ENCODE measurements at places on chromosomes 1 and 21. TPM values are rescaled to one million over a fixed set of nuclear protein-coding genes. Genes with fewer than 3 reads are reported as not detected.

DENND2C gene
- total RNA-seq = 2.6 TPM

RASSF5 gene
- total RNA-seq = 5.3 TPM

DNA sequence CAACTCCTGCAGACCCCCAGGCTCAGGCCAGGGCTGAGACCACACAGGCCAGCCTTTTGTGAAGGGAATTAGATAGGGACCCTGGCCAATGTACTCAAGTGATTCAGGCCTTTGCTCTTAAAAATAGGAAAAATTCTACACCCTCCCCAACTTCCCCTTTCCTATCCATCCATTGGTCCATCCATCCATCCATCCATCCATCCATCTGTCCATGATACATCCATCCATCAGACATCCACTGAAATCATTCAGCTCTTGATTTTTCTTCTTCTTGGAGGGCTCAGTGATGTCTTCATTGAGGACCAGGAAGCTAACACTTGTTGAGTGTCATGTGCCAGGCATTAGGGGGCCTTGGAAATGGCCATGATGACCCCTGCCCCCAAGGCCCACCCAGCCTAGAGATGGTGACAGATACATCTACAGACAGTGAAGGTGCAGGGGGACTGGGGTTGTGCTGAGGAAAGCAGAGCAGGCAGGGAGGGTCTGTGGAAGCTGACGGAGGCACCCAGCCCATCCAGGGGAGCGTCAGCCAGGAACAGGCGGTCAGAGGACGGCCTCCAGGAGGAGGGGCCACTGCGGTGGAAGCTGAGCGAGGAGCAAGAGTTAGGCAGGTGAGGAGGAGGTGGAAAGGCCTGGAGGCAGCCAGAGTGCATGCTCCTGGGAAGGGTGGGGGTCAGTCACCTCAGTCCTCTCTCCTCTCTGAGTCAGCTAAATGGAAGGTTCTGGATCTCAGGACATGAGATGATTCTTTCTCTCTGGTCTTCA is 81.9 kb downstream of the EPHB2 start:
- peak; percentile 15 for DNase-seq

DNA sequence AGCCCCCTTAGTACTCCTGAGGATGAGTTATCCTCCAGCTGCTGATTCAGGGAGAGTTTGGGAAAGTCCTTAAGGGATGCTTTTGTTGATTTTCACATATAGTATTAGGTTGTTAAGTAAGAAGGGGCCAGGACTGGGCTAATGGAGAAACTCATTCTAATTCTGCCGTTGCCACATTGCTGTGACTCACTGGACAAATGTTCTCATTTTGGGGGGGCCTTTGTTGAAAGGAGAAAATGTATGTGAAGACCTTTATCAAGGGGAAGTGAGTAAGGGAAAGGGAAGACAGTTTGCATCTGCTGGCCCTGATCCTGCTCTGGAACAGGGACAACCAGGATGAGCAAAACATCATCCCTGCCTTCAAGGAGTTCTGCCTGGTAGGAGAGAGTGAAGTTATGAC is 123.2 kb upstream of the FGGY start:
- no peak for DNase-seq

DNA sequence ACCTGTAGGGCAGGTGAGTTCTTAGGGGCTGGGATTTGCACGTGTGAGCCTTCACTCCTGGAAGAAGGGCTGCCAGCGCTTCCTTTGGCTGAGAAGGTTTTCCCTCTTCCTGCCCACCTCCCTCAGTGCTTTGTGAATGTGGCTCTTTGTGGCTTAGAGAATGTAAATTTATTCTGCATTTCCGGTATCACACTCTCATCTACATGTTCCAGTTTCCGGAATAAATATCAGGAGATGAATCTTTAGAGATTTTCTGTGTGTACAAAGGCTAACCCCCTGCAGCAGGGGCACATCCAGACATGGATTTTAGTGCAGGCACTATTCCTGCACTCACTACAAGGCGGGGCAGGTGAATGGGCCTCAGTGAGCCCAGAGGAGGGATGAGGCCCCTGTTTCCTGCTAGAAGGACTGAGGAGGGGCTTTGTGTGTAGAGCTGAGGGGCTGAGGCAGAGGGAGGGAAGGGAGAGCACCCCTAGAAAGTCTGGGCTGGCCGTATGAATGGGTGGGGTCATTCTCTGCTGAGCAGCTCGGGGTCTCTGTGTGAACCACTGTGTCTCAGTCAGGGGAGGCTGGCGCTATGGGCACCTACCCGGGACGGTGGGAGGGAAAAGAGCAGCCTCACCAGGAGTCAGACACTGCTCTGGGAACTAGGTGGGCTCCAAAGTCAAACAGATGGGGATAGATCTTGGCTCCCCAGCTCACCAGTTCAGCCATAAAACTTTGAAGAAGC is 207.5 kb downstream of the MATN1 start:
- DNase-seq = no peak

FNDC10 gene
- 3.0 TPM for total RNA-seq

MX1 gene
- 11.0 TPM for total RNA-seq

DNA sequence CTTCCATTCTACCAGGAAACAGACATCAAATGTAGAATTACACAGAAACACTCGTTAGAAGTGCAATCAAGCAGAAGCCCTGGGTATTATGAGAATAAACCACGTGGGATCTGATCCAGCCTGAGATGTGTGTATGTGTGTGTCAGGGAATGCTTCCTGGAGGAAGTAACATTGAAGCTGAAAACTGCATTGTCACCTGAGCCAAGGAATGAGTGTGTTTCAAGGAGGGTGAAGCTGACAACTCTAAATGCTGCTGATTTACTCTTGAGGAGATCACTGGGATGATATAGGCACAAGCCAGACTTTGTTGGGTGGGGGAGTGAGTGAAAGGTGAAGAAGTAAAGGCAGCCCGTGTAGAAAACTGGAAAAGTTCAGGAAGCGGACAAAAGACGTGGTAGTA is 27.6 kb downstream of the FAAH start:
- no peak for DNase-seq

LUZP1 gene
- total RNA-seq = 30.4 TPM

IGSF21 gene
- 1.6 TPM for total RNA-seq

DNA sequence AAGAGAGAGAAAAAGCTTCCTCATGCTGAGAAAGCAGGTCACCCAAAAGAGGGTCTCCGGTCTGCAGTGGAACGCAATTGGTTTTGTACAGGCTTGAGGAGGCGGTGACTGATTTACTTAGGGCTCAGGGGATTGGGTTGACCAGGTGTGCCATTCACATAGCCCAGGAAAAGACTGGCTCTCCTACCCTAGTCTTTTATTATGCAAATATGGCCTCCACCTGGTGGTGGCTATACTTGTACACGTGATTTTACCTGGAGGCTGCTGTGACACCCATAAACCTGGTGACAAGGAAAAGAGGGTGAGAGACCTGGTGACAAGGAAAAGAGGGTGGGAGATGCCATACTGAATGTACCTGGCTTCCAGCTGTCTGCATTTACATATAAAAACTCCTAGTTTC is 49.9 kb downstream of the DNTTIP2 start:
- DNase-seq = no peak

DNA sequence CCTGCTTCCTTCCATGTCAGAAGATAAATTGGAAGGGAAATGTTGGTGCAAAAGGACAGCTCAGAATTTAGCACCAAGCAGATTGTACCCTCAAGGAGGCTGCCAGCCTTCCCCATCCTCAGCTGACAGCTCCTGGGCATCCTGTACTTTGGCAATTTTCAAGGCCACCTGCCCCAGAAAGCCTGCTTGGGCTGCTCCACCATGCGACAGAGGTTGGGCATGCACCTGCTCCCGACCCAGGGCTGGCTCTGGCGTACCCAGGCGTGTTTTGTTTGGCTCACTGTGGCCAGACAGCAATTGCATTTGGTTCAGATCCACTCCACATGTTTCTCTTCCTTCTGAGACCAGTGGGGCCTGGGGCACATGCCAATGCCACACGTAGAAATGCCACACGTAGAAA is 547.8 kb downstream of the NPHP4 start:
- DNase-seq = no peak

DNA sequence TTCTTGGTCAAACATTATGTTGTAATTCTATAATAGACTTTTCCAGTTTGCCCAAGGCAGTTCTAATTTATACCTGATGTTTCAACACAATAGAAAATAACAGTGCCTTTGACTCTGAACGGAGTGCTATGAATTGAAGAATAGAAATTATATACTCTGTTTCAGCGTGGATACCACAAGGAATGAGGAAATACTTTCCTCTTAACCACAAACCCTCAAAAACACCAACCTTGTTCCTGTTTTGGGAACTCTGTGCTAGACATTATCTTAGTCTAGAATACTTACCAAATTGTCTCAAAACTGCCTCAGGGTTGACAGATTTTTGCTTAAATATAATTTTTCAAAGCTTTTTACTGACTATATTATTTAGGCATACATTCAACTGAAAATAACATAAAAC is 1629.3 kb downstream of the MRPL39 start:
- DNase-seq = no peak

BMP8A gene
- 0.22 TPM for total RNA-seq

- DNase-seq = no peak
These were observed 62.3 kb upstream of the ANGPTL1 start for GRCh38 chr1:178933105-178933561.

BATF3 gene
- total RNA-seq = 1.2 TPM

DNA sequence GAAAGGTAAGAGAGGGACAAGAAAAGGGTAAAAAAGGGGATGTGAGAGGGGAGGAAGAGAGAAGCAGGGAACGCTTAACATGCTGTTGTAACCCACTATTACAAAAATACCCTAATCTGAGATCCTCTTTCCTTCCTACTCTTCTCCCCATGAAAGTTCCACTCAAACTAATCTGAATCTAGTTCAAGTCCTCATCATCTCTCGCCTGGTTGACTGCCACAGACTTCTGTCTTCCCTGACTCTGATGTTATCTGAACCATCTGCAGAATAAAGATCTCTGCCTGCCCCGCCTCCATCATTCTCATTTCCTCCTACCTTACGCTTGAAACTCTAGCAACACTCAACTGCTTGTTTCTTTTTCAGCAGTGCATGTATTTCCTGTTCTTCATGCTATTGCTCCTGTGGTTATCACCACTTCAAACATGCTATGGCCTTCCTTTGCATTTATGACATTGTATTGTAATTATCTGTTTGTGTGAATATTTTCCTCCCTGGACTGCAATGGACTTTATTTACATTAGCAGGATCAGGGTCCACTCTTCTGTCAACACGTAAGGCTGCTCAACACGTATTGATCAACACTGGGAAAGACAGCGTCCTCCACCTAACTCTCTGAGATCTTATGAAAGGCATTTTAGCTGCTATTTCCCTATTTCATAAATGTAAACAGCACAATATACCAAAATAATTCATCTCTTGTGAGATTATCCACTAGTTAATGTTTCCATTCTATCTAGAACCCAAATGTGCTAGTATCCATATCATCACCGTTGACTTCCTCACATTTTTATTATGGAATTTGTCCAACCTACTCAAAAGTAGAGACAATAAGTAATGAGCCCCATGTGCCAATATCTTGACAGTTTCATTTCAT is 215.5 kb upstream of the USP25 start:
- no peak for DNase-seq

- no peak for DNase-seq
These were observed 11.1 kb downstream of the VSIG8 start for GRCh38 chr1:159851407-159851806.

CDA gene
- 3.2 TPM for total RNA-seq

DNA sequence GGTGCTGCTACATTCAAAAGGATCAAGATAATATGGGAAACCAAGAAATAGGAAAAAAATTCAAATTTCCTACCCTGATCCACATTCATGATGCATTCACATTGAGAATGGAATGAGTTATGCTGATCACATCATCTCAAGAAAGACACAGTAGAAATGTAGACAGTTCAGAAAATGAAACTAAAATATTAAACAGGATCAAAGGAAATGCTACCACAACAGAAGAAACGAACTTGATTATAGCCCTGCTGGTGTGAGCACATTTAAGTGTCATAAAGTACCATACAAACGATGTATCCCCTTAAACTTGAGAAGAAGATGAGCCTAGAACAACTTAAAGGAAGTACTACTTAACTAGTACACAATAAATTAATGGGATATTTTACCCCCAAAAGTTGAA is 21.3 kb downstream of the SYDE2 start:
- no peak for DNase-seq

FHL3 gene
- total RNA-seq = 20.2 TPM

DNA sequence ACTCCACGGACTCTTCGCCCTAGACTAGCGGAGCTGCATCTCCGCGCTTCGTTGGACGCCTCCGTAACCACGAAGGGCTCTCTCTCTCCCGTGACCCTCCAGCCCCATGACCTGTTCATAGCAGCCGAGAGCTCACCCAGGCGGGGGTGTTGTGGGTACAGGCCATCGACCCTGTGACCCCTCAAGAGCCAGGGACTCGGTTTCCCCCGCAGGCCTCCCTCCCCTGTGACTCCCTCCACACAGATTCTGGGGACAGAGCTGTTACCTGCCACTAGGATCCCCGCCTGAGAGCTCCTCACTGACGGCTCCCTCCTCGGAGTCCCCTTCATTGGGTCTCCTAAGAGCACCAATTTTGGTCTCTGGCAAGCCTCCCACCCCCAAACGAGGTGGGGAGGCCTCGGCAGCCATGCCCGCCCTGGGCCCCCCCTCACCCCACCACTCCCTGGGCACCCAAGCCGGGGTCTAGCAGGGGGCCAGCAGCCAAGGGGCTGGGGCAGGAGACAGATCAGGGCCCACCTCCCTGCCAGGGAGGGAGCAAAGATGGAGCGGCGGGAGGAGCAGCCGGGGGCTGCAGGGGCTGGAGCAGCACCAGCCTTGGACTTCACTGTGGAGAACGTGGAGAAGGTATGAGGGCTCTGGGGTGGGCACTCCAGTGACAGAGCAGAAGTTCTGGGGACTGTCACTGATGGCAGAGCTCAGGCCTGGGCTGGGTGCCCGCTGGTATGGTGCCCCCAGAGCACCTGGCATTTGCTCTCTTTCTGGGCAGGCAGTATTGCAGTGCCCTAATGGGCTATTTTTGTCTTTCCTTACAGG is 517 bp downstream of the IPO13 start:
- no peak for DNase-seq

DNA sequence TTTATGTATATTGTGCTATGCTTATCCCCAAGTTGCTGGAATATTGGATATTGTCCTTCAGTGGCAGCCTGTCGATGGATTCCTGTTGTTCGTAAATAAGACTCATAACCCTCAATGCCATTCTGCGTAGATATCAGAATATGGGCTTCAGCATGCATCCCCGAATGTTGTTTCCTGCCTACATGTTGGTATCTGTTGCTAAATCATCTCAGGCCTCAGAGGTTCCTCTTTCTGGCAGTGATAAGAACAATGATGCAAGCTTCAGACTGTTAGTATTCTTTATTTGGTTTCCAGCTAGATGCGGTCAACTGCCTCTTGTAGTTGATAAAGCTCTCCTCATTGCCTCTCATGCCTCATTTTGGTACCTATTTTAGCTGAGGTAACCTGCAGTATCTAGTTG is 2082.6 kb downstream of the MRPL39 start:
- DNase-seq = no peak

DNA sequence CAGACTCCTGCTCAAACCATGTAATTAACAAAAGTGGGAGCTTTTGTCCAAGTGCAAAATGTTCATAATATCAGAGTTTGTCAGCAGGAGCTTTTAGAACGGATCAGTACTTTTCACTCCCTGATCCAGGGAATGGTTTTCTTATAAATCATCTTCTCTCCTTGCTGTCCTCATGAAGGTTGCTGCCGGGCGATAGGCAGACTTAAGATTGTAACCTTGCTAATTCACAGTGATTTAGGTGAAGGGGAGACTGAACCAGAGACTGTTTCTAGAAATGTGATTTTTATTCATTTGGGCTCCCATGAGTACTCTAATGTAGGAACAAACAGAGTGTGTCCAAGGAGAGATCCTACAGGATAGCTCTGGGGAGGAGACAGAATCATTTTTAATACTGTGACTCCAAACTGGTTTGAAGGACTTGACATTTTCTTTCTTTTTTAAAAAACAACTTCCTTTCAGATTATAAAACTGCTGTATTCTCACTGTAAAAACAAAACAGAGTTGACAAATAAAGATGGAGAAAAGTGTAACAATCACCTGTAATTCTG is 23.7 kb downstream of the ELAVL4 start:
- no peak for DNase-seq

All from Right ventricle myocardium inferior (tissue), 1 donor.